ENCODE measurements at places on chromosomes 16 and 17.

DNA sequence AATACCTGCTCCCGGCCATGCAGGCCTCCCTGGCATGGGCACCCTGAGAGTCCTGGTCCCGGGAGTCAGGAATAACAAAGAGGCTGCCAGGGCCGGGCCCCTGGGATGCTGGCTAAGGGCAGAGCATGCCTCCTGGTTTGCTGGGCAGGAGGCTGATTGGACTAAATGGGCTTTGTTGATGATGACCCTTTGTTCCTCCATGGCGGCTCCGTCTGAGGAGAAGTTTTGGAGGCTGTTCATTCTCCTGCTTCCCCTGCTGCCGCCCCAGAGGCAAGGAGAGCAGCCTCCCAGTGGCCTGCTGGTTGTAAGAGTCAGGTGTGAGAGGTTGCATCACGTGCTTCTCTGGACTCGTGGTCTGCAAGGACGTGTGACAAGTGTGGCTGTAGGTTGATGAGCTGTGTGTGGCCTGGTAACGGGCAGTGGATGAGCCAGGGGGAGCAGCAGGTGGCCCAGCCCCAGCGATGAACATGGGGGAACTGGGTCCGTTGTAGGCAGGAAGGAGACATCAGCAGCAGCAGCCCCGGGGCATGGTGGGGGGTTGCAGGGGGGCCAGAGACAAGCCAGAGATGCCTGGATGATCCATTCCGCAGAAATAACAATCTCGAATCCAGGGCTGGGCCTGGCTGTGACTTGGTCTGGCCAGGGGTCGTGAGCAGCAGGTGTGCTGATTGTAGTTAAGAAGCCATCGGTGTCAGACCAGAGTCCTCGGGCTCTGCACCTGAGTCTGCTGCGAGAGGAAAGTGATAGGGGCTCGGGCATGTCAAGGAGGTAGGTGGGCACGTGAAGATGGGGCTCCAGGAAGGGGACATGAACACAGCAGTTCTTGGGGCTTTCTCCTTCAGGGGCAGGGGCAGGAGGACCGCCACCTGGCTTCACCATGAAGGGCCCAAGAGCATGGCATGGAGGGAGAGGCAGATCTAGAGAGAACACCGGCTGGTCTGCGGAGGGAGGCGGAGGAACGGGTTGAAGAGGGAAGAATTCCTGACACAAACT, 101.4 kb downstream of the TNFRSF13B start:
- no peak for DNase-seq

GRCh38 chr16:8967132-8967821, 3.6 kb upstream of the USP7 start:
- peak; percentile 74 for DNase-seq

- no peak for DNase-seq
These were observed 30.1 kb downstream of the PGS1 start for GRCh38 chr17:78408476-78409050.

GRCh38 chr16:3938843-3939624, 58.5 kb upstream of the CREBBP start:
- DNase-seq = peak; percentile 50

DNA sequence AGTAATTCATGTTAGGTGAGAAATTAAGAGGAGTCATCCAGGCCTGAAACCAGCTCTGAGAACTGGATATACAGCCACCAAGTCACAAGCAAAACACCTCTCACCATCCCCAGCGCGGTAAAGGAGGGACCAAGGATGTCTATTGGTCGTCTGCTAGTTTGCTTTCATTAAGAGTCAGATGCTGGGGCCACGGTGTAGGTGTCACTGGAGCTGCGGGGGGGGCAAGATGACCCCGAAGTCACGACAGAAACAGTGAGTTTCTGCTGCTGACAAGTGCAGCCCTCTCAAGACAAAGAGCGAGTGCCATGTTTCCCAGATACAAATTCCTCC, 790 bp downstream of the NCBP3 start:
- DNase-seq = no peak

DNA sequence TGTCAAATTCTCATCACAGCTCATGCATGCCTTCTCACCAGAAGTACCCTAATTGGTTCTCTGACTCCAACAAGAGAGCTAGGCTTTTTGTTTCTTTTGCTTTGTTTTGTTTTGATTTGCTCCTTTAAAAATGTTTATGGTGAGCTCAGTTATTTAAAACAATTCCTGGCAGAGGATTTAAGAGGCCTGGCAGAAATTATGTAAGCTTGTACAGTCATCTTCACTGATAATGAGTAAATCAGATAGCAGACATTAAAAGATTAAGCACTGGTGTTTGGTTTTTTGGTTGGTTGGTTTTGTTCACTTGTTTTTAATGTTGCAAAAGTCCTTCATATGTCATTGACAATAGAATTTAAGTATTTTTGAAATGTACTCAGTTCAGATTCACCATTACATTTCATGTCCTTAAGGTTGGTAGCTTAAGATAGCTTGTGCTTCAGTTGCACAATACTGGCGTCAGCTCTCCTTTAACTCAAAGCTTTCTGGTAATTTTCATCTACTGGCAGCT, 378.9 kb downstream of the CDH13 start:
- no peak for DNase-seq

GRCh38 chr16:31271621-31272190, 11.9 kb downstream of the ITGAM start:
- DNase-seq = no peak

- DNase-seq = no peak
These were observed 126.6 kb downstream of the SOCS1 start for GRCh38 chr16:11129378-11129781.

- no peak for DNase-seq
These were observed 94.7 kb upstream of the SDK2 start for GRCh38 chr17:73738751-73739575.

DNA sequence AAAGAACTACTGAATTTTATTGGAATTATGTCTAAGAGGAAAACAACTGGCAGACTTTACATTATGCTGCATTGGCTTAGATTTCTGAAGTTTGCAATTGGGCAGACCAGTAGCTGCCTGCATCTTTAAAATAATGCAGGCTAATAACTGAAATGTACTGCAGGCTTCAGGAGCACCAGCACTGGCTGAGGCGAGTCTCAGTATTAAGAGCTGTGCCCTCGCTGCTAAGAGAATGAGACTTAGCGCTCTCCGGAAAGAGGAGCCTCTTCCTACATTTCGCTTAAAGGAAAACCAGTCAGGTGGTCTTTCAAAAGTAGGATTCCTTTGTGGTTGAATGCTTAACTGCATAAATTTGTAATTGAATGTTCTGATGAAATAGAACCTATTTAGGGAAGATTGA, 885 bp downstream of the CNTNAP4 start:
- no peak for DNase-seq

- no peak for DNase-seq
These were observed 21.9 kb upstream of the MAPK3 start for GRCh38 chr16:30144917-30145316.

DNA sequence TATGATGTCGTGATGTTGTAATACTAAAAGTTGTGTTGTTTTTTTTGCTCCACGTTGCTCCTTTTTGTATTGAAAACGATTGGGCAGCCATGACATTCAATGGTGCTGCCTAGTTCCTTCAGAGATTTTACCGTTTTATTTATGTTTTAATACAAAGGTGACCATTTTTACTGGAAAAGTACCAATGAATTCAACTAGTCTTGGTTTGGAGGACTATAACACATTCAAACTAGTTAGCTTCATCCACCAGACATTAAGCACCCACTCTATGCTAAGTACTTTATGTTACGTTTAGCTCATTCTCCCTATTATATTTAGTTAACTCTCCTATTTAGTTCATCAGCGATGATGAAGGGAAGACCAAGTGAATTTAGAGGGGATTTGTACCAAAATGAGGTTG, 116.6 kb upstream of the TBX2 start:
- no peak for DNase-seq

DNA sequence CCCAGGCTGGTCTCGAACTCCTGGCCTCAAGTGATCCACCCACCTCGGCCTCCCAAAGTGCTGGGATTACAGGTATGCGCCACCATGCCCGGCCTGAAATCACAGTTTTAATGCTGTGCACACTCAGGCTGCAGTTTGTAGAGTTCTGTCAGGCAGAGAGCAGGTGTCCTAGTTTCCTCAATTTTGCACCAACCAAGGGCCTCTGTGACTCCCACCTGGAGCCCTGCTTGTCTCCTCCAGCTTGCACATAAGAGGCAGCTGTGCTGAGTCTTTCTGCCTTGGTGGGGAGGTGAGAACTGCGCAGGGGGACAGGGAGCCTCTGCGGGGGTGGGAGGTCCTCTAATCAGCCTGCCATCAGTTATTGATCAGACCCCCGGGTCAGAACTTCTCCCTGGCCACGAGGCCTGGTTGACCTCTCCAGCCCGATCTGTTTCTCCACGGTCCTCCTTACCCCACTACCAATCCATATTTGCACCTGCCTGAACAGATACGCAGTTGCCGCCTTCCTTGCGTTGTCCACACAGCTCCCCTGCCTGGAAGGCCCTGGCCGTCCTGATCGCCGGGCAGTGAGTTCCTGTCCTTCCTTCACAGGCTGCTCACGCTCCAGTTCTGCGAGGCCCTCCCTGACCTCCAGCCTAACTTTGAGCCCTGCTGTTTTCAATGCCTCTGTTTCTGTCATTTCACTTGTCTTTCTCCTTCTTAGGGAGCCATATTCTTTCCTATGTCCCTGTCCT, 48.1 kb upstream of the SIAH1 start:
- no peak for DNase-seq

DNA sequence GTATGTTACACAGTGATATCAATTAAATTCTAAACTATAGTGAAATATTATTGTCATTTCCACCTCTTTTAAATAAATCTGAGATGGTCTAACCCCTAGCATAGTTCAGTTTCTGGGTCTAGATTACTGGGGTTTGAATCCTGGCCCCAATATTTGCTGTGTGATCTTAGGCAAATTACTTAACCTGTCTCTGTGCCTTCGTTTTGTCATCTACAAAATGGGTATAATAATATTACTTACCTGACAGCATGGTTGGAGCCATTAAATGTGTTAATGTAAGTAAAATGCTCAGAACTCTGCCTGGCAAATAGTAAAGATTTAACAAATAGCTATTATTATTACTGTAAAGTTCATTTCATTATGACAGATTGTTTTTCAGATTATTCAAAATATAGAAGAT, 52.3 kb downstream of the BMERB1 start:
- DNase-seq = no peak

GRCh38 chr17:18187821-18188761, 4.5 kb downstream of the ALKBH5 start:
- DNase-seq = no peak

GRCh38 chr17:18045691-18046350, 6.6 kb downstream of the GID4 start:
- no peak for DNase-seq

- DNase-seq = no peak
These were observed 54.9 kb upstream of the DLX4 start for GRCh38 chr17:49914096-49914490.

DNA sequence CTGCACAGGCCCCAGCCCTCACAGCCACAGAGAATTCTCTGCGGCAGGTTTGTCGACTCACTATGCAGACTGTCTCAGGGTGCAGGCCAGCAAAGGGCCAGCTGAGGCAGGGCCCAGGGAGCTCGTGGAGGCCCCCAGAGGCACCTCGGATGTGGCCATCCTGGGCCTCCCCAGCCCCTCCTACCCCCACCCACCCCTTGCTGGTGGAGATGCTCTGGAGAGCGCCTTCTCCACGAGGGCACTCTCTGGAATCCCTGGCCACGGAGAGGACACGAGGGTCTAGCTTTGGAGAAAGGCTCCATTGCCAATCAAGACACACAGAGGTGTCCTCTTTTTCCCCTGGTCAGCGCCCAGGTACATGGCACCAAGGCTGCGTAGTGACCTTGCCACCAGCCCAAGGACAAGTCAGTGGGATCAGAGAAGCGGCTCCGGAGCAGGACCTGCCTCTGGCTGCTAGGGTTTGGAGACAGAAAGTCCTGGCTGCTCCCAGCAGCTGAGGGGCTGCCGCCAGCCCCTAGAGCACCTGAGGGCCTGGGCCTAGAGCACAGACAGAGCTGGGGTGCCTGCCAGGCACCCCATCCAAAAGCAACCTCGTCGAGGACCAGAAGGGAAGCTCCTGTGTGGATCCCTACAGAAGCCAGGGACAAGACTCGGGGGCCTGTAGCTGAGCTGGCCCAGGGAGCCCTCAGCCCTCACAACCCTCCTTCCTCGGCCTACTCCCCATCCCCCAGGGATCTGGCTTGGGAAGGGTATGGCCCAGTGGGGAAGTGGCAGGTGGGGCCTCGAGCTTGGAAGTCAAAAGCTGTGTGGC, 18.7 kb downstream of the ARL2BP start:
- no peak for DNase-seq

- DNase-seq = no peak
These were observed 2.0 kb upstream of the VAT1L start for GRCh38 chr16:77786186-77786847.

DNA sequence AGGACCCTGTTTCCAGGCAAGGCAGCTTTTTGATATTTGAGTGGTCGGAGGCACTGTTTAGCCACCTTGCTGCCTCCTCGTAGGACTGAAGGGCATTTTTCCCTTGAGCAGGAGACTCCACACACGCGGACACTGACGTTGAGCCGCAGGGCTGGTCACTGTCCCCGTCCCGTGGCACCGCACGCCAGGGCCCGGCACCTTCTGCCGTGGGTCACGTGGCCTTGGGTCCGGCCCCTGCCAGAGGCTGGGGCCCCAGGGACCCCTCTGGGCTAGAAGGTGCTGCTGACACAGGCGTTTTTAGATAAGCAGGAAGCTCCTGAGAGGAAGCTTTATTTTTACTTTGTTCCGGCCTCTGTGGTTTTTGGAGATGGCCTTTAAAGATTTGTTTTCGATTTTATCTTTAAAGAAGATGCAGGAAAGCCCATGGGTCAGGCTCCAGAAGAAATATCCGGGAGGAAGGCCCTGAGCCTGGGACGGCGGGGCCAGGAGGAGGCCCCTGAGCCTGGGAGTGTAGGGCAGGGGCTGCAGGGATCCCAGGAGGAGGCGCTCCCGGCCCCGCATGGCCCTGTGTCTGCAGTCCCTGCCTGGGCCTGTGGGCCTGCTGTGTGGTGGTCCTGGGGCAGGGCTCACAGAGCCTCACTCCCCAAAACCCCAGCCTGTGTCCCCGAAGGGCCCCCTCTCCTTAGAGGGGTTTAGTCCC, 30.5 kb upstream of the GNG13 start:
- DNase-seq = no peak

DNA sequence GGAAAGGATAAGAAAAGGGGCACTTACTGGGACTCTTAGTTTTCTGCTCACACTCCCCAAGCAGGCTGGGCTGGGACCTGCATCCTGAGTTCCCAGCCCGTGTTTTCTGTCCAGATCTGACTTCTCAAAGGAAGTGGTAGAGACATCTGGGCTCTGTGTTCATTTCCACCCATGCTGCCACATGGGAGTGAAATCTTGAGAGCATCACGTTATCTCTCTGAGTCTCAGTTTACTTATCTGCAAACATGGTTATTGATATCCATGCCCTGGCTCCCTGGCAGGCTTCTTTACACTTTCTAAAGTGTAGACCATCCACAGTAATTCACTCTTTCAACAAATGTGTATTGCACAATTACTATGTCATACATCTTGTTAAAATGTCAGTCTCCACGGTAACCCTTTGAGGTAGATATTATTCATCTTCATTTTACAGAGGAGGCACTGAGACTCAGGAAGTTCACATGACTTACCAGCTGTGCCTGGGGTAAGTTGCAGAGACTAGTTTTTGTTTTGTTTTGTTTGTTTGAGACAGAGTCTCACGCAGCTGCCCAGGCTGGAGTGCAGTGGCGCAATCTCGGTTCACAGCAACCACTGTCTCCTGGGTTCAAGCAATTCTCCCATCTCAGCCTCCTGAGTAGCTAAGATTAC, 3.4 kb downstream of the ZNF688 start:
- peak; percentile 79 for DNase-seq
